Activated B cell treated with CpG ODN at 0.5 μM for 24 hours (primary cell): ENCODE measurements at places on chromosomes 6 and 20.

DNA sequence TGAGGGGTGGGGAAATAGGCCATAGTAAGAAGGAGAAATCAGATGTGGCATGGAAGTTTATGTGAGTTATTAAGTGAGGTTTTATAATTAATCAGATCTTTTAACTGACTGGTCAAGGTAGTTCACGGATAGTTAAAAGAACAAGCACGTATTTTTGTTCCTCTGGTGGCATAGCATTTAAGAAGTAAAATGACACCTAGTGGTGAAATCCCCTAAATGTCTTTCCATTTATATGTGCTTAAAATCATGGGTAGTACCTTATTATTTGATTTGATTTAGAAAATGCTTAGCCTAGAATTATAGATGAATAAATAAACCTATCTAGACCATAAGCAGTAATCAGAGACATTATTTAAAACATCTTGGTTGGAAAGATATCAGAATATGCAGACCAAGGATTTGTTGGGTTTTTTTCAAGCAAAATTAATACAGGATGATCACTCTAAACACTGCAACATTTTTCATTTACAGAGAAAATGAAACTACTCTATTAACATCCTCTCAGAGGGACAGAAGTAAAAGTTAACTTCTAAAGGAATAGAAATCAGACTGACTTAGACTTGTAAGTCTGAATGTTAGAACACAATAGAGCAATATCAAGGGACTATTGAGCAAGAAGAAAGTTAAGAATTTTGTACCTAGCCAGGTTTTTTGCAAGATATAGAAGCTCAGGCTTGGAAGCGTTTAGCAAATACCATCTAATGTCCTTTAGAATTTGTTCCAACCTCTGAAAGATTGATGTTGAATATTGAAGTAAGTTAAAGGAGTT, 81.1 kb downstream of the STXBP5 start:
- no peak for DNase-seq

DNA sequence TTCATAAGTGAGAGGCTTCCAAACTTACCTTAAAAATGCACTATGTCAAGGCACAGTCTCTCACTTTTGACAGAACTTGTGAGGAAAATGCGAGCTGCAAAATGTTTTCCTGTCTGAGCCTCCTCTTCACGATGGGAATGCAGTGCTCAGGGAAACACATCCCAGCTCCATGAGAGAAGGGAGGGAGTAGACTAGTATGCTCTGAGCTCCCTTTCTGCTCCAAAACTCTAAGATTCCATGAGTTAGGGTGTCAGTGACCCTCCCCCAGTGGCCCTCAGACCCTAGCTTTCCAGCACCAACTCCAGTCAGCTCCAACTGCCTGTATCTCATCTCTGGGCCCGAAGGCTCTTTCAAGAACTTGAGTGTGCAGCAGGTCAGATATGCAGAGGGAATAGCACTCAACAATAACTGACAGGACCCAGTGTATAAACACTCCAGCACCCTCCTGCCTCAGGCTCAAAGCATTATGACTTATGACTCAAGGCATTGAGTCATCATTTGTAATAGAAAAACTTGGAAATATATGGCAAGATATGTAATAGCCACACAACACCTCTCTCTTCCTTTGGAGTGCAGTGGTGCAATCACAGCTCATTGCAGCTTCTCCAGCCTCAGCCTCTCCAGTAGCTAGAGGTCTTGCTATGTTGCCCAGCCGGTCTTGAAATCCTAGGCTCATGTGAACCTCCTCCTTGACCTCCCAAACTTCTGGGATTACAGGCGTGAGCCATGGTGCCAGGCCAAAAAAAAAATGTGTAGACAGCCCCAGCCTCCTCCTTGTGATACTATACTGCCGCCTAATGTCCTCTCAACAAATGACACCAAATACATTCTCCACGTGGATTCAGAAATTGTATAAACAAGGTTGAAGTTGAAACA, 16.7 kb upstream of the ENTPD6 start:
- DNase-seq = no peak

DNA sequence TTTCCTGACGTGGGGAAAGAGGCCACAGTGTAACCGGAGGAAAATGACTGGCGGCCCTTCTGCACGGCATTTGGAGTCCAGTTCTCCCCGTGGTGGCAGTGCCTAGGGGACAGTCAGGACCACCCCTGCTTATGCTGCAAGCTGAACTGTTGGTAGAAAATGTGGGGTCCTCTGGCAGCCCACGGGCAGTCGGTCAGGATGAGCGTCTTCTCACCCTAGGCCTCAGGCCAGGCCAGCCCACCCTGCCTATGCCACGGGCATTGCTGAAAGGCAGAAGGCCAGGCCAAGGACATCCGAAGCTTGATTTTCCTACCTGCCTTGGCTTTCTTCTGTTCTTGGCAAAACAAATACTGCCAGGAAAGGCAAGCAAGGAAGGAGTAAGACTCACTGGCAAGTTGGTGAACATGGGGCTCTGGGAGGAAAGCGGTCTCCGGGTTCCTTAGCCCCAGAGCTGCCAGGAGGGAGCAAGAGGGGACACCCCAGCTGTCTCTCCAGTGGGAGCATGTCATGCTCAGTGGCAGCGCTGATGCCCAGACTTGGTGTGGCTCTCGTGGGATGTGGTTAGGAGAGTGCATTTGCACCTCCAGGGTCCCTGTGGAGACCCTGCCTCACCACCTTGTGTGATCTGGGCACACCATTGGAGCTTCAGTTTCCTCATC, 311.6 kb downstream of the QKI start:
- no peak for DNase-seq

DNA sequence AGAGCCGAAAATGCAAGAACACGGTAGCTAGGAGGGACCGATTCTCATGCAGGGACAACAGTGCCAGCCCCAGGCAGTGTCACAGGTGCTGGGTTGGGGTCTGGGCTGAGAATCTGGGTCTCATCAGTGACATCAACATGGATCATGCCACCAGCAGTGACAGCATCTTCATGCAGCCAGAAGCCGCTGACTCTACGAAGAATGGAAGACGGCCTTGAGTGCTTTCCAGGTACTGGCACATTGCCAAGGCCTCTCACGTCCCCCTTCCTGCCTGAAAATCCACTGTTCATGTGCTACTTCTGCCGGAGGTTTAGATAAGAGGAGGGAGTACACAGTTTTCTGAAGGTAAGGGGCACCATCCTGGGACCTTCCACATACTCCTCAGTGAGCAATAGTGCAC, 141.1 kb upstream of the FOXQ1 start:
- no peak for DNase-seq

DNA sequence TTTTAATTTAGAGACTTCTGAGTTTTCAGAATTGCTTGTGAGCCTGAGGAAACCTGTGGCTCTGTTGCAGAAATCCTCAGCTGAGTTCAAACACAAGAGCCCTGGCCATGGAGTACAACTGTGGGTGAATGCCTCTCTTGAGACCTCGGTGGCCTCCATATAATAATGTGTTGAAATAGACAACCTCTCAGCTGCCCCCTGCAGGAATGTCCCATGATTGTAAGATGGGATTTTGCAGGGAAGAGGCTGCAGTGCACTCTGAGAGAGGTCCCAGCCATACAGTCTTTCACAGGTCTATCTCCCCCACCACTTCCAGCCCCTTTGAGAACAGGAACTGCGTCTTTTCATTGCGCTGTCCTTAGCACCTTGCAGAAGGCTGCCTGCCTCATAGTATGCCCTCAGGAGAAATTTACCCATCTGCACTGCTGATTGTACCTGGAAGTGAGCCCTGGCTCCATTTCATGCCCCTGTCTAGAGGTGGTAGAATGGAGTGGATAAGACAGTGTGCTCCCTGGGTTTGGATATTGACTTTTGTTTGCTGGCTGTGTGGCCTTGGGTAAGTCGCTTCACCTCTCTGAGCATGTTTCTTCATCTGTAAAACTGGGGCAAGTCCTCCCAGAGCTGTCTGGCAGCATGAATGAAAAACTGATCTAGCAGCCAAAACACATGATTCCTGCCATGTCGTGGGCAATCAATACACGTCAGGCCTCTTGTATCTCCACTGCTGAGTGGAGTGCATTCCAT, 16.8 kb upstream of the CDH22 start:
- DNase-seq = no peak

DNA sequence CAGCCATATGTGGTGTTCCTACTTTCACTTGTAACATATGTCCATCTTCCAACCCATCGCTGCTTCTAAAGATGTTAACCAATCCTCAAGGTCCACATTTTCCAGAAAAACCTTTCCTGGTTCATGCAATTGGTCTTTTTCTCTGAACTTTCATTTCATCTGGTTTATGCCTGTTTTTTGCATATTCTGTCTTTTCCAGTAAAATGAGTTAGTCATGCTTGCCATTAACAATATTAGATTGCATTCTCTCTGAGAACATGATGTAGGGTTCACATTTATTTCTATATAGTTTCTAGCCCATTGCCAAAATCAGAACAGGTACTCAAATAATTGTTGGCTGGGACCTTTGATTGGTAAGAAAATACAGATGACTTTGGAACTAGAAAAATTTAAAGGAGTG, 36.7 kb downstream of the HIVEP2 start:
- no peak for DNase-seq

DNA sequence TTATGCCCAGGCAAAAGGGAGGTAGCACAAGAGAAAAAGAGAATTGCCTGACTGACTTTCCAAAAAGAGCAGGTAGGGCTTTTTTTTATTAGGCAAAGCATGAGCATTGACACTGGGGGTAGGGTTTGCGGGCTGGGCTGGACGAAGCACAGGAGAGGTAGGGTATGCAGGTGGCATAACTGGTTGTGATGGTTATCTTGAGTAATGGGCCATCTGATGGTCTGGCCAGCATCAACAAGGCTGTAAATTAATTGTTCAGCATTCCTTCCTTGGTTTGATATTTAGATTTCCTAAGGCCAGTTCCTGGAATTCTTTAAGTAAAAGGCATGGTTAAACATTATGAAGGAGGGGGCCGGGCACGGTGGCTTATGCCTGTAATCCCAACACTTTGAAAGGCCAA, 13.9 kb upstream of the BFSP1 start:
- no peak for DNase-seq

- DNase-seq = no peak
These were observed 142.2 kb downstream of the OPN5 start for GRCh38 chr6:47924001-47924400.

DNA sequence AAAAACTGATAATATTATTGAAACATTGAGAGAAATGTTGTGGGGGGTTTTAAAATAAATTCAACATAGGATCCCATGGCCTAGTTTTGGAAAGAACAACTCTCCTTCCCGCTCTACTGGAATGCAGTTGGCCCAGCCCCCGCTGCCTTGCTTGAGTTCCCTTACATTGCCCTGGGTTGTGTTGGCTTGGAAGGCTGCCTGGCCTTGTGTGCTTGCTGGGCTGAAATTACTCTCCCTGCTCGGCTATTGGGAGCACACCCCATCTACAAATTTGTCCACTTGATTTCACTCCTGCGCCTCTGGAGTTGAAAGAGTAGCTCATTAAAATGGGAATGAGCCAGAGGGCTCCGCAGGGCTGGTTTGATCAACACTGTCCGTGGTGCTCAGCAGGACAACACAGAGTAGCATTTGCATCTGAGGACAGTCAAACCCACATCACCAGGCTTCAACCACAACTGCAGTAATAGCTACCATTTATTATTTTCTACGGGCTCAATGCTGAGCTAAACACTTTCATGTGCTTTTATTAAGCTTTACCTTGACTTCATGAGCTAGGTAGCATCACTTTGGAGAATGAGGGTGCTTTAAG, 35.2 kb downstream of the DOK5 start:
- DNase-seq = no peak

DNA sequence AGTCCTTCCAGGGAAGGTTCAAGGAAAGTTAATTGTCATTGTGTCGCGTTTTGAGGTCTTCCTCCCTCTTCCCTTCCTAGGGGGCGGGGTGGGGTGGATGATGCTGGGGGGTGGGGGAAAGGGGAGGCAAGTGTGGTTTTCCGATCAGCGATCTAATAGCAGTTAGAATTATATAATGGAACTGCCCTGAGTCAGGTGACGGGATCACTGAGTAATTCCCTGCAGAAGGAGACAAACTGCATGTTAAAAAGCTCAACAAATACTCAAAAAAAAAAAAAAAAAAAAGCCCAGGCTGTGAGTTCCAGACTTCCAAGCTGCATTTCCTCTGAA, 240.4 kb downstream of the PHACTR1 start:
- DNase-seq = no peak

GRCh38 chr6:168387911-168388310, 53.1 kb upstream of the SMOC2 start:
- no peak for DNase-seq

- DNase-seq = no peak
These were observed 255.7 kb downstream of the CDH4 start for GRCh38 chr20:61507778-61508177.

GRCh38 chr20:37421988-37422387, 76.0 kb downstream of the SRC start:
- DNase-seq = no peak

- DNase-seq = no peak
These were observed 94.2 kb downstream of the FYN start for GRCh38 chr6:111779031-111779430.

DNA sequence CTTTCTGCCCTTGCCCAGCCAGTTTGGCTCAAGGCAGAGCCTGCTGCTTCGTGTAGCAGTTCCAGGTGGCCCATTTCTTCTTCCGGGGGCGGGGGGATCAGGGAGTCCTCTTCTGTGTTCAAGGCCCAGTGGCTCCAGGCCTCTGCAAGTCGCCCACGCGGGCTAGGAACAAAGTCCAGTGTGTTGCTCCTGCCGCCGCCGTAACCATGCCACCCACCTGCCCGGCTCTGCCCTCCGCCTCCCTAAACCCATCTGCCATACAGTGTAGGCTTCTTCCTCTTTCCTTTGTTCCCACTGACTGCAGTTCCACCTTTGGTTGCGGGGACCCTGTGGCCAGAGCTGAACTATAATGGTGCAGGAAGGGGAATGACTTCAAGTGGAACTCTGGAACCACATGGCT, 43.9 kb upstream of the SRF start:
- no peak for DNase-seq

DNA sequence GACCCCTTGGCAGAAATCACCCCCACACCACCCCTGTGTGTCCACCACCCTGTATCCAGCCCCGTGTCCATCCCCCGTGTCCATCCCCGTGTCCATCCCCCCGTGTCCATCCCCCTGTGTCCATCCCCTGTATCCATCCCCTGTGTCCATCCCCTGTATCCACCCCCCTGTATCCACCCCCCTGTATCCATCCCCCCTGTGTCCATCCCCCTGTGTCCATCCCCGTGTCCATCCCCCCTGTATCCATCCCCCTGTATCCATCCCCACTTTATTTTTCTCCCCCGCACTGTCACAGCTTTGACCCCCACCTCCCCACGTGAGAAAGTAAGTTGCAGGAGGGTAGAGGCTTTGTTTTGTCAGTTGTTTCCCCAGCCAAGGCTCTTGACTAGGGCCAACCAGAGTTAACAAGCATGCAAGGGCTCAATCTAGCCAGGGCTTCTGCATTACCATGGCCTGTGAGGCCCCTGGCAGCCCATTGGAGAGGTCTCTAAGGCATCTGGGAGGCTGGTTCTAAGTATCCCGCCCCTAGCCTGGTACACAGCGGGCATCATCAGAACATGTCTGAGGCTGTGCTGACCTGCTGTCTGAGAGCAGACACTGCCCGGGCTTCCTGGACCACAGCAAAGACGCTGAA, 18.1 kb upstream of the SIRPA start:
- DNase-seq = no peak
